ENCODE measurements at places on chromosomes 7 and 10.

DNA sequence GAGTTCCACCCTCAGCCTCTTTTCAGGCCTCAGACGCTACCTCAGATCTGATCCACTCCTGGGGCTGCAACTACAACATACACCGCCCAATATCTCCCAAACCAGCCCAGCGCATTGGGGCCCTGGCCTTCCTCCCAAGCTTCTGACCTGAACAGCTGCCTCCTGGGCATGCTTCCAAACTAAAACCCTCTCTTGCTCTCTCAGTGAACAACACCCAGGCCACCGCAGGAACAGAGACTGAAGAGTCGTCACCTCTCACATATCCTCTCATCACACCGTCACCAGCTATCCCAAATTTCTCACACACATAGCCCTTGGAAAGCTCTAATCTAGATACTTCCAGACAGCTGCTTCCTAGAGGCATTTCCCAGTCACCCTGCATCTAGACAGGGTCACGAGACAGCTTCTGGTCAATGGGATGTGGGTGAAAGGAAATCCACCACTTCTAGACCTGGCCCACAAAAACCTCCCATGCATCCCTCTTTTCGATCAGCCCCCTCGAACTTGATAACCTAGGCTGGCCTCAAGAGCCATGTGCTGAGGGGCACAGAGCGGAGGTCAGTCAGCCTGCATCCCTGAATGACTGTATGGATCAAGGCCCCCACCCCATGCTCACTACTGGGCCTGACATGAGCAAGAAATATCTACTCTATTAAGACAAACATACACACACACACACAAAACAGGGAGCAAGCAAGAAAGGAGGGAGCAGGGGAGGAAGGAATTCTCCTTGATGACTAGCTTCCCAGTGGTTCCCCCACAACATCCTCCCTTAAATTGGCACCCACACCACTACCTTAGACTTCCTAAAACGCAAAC is 1.8 kb downstream of the PARP12 start:
- no peak for DNase-seq

- no peak for DNase-seq
These were observed 463.6 kb downstream of the ZWINT start for GRCh38 chr10:55897490-55897921.

DNA sequence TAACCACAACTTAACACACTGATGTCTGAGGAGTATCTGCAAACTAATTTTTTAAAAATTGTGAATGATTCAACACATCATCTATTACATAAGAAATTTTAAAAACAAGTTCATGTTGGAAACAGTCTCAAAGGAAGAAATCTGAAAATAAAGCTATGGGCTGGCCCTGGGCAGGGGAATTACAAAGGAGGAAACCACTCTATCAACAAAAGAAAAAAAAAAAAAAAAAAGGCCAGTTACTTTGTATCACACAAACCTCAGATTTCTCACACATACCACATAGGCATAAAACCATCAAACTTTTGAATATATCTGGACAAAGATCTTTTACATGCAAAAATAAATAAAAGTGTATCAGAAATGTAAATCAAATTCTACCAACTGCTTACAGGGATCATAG is 20.8 kb downstream of the TIAL1 start:
- no peak for DNase-seq

DNA sequence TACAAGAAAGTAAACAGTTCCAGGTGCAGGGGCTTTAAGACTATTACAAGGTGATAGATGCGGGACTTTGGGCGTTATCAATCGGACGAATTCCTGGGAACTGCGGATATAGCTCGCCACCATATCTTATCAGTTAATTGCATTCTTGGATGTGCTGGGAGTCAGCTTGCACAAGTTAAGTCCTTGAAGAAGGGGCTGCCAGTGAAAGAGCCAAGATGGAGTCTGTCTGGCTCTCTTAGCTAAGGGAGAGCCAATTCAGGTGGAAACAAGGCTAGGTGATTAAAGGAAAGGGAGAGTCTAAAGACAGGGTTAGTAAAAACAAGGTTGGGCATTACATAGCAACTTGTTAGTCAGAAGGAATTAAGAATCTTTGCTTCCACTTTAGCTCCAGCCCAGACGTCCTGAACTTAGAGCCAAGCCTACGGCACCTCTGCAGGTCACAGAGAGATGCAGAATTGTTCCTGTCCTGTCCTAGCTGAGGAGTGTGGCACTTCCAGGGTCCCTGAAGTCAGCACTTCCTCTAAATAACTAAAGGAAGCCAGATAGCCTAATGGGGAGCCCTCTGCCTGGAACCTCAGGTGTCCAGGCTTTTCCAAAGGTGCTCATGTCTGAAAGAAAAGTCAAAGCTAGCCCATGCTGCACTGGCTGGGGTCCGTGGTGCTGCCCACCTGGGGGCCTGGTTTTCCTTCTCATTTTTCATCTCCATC is 17.3 kb downstream of the ZC3HAV1 start:
- no peak for DNase-seq

DNA sequence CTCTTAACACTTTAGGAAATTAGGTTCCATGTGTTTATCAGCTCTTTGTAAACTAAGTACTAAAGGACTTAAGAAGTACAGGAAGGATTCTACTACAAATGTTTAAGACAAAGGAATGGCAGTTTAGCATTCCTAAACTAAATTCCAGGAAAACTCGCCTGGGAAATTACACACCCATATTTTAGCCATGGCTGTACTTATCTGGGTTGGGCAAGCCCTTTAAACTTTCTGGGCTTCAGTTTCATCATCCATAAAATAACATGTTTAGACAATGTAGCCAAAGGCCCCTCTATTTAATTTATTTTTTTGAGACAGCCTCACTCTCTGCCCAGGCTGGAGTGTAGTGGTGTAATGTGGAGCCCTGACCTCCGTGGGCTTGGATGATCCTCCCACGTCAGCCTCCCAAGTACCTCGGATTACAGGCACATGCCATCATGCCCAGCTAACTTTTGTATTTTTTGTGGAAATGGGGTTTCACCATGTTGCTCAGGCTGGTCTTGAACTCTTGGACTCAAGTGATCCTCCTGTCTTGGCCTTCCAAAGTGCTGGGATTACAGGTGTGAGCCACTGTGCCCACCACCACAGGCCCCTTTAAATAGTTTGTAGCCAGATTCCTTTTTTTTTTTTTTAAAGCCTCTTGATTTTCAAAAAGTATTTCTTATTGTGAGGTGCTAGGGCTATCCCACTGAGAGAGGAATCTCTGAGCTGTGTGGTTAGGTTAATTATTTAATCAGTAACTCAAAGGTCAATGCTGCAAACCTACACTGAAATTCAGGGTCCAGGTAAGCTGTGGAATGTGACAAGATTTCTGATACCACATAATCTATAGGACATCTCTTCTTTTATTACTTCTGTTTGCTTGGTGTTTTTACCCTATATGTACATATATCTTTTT is 32.1 kb downstream of the TMEM60 start:
- peak; percentile 20 for DNase-seq

GRCh38 chr10:62426086-62426485 is 51.9 kb downstream of the ZNF365 start:
- no peak for DNase-seq

DNA sequence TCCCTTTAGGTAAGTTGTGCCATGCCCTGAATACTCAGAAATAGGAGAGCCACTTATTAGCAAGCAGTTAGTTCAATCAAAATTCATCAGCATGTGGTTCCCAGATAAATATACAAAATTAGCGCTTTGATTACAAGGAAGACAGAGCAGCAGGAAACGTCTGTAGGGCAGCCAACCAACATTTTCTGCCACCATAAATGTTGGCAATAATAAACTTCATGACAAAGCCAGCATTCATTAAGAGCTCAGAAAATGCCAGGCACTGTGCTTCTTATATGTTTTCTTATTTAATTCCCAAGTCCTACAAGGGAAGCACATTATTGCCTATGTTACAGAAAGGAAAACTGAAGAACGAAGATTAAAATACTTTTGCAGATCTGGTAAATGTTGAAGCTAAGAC is 22.0 kb upstream of the ABCB5 start:
- DNase-seq, result no peak

DNA sequence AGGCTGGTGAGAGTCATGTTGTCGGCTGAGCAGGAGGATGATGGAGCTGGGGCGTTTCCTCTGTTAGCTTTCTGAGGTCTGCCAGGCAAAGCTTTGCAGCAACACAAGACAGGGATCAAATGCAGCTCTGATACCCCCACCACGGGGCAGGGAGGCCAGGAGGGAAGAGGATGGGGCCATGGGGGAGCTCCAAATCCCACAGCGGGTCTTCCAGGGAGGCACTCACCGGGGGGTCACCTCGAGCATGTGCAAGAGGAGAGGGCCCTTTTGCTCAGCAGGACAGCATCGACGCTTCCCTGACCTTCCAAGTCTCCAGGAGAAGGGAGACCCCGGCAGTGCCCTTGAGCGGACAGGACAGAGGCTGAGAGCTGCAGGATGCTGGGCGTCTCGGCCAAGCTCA is 127.5 kb downstream of the WDR37 start:
- DNase-seq, result no peak

DNA sequence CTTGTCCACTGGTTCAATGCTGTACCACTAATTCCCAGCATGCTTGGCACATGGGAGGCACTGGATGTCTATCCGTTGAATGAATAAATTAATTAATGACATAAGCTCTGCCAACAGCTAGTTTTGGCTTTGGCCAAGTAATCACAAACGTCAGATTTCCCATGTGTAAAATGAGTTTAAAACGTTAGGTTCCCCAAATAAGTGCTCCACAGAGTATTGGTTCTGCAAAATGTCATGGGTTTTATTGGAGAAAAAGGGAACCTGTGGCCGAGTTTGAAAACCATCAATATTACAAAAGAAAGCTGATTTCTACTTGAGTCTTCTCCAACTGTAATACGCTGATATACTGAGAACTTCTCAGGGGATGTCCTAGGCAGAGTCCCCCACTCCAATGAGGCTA is 23.2 kb downstream of the ELMO1 start:
- DNase-seq, result no peak

- no peak for DNase-seq
These were observed 37.3 kb downstream of the PTPRN2 start for GRCh38 chr7:158550394-158550700.

DNA sequence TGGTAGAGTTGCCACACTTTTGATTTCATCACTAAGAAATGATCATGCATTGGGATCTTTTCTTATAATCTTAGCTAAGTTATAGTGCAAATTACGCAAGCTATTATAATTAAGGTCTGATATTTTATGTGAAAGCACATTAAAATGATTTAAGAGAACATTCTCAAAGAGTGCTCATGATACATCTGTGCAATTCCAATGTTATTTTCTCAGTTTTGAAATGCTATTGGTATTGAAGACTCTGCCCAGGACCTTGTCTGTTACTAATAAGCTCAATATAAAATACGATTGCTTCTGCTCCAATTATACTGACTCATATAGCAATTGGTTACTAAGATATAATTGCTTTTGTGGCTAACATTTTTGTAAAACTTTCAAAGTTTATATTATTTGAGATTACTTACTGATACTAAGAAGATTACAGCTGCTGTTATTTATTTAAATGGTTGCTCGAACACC is 180.9 kb downstream of the ADAM12 start:
- peak; percentile 63 for DNase-seq

- DNase-seq, result no peak
These were observed 8.0 kb upstream of the MOGAT3 start for GRCh38 chr7:101208794-101209193.

DNA sequence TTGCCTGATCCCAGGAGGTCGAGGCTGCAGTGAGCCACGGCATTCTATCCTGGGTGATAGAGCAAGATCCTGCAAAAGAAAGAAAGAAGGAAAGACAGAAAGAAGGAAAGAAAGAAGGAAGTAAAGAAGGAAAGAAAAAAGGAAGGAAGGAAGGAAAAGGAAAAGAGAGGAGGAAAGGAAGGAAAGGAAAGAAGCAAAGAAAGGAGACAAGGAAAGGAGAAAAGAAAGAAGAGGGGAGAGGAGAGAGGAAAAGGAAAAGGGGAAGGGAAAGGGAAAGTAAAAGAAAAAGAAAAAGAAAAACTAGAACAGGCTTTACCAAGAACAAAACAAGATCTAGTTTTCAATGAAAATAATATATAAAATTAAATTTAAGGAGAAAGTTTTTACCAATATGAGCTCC is 15.0 kb downstream of the NEBL start:
- DNase-seq, result no peak
